Endothelial cell (in vitro differentiated cells): ENCODE measurements at places on chromosomes 1 and 21.

DNA sequence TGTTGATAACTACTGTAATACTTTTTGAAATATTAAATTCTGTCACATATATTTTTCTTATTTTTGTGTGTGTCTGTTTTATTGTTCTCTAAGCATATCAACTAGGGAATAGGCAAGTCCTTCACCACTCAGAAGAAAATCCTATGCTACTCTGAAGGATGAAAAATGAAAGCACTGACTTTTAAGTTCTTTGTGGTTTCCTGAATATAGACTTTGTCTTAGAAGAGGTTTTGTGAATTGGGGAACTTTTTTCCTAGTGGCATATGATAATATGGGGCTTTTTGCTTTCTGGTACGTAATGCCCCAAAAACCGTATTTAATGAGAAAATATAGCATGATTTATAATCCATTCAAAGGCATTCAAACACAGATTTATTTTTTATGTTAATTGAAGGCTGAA is 136.0 kb downstream of the SNX7 start:
- H3K27ac ChIP-seq = no peak overlapping the region
- DNase-seq = no peak
- no peaks in the 10 kb centered on the region for H3K4me1 ChIP-seq
- H3K27me3 ChIP-seq = no peaks in the 10 kb centered on the region

- H3K4me1 ChIP-seq = no peaks in the 10 kb centered on the region
- H3K36me3 ChIP-seq = no peaks in the 10 kb centered on the region
- DNase-seq = no peak
- H3K27me3 ChIP-seq = peaks cover 8% of the 10 kb centered on the region
- H3K4me3 ChIP-seq = no peak overlapping the region
- no peak overlapping the region for H3K27ac ChIP-seq
Measured at GRCh38 chr21:41361053-41361785, 608 bp upstream of the MX2 start.

GRCh38 chr21:36429947-36430546 is 44.9 kb downstream of the CHAF1B start:
- peaks cover 16% of the 10 kb centered on the region for H3K27me3 ChIP-seq
- peak overlapping the region; percentile 99 for H3K27ac ChIP-seq
- H3K4me1 ChIP-seq = peaks cover 32% of the 10 kb centered on the region
- H3K4me3 ChIP-seq = peak overlapping the region; percentile 77

DNA sequence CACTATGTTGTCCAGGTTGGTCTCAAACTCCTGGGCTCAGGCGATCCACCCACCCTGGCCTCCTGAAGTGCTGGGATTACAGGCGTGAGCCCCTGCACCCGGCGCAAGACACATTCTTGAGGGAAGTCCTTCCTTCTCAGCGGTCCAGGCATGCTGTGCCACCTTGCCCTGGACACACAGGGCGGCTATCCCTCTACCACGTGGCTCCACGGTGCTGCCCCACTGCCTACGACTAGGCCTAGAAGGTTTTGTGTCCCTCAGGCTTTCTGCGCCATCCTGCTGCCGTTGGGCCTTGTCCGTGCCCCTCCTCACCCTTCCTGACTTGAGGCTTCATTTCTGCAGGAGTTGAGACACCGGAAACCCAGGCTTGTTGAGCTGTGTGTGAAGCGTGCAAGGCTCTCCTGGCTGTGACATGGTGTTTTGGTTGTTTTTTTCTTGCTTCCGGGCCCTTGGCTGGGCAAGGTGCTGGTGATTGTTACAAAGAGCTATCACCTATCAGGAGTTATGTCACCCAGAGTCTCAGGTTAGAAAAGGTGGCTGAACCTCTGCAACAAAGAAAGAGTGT is 13.9 kb downstream of the C1orf174 start:
- H3K27ac ChIP-seq = no peak overlapping the region
- no peaks in the 10 kb centered on the region for H3K4me1 ChIP-seq
- DNase-seq = no peak
- peaks cover 17% of the 10 kb centered on the region for H3K36me3 ChIP-seq
- H3K27me3 ChIP-seq = peaks cover 4% of the 10 kb centered on the region

DNA sequence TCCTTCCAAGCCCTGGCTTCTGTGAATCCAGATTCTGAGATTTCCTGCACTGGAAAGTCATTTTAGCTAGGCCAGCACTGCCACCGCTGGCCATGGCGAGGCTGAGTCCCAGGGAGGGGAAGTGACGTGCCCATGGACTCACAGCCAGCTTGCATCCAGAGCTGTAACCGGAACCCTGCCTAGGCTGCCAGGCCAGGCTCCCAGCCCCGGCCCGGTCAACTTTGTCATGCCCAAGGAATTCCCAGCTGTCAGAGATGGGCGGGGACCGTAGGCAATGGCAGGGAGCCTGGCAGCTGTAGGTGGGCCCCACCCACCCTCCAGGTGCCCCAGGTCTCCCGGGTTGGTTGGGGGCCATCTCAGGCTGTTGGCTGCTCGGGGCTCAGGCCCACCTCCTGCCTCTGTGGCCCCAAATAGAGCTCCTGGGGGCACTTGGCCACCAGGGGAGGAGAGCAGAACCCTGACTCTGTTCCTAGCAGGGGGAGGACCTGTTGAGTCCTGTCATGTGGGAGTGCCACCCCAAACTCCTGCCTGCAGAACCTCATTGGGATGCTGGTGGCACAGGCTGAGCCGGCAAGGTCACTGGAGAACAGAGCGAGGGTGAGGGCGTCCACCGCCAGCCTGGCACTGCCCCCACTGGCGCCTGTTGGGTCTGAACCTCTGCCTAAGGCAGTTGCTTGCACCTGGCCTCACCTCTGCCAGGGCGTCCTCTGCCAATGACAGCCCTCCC is 57.8 kb downstream of the FOXO6 start:
- H3K4me1 ChIP-seq = no peaks in the 10 kb centered on the region
- no peaks in the 10 kb centered on the region for H3K36me3 ChIP-seq
- H3K4me3 ChIP-seq = no peak overlapping the region
- peaks cover 9% of the 10 kb centered on the region for H3K27me3 ChIP-seq
- DNase-seq = no peak
- H3K27ac ChIP-seq = no peak overlapping the region

- H3K4me1 ChIP-seq = peaks cover 12% of the 10 kb centered on the region
- H3K4me3 ChIP-seq = no peak overlapping the region
- peaks cover 3% of the 10 kb centered on the region for H3K36me3 ChIP-seq
Measured at GRCh38 chr21:35833991-35834390, 226.3 kb downstream of the SETD4 start.
